ENCODE measurements at places on chromosomes 4 and X.

DNA sequence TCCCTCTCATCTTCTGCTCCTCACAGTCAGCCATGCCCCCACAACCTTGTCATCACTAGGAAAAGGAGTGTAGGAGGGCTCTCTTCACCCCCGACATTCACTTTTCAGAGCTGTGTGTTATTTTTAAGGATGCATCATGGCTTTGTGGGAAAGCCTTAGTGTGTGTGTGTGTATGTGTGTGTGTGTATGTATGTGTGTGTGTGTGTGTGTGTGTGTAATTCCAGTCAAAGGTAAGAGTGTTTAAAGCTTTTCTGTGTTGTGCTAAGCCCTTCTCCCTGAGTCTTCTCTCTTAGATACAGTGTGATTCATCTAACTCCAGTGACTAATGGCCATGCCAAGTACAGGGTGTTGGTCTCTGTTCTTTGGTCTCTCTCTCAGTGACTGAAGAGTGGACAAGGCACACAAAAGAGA, 76.6 kb downstream of the CHIC2 start:
- DNase-seq, result no peak
- no peak overlapping the region for H3K27ac ChIP-seq
- peaks cover 2% of the 10 kb centered on the region for H3K27me3 ChIP-seq
- H3K36me3 ChIP-seq, result no peaks in the 10 kb centered on the region
- H3K4me1 ChIP-seq, result no peaks in the 10 kb centered on the region
- no peak overlapping the region for H3K4me3 ChIP-seq

DNA sequence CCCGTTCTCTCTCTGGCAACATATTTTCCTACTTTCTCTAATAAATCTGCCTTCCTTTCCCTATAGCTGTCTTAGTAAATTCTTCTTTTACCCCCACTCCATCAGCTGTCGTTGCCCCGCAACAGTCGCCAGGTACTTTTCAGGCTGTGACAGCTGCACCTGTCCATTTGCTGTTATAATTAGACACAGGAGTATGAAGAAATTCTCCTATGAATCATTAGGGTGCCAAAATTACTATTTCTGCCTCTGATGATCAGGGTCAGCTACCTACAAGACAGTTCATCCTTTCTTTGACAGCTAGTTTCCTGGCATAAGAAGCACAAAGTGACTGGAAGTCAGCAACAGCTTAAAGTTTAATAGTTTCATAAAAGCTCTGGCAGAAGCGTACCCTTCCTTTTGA, 19.5 kb upstream of the GALNTL6 start:
- peaks cover 5% of the 10 kb centered on the region for H3K27me3 ChIP-seq
- no peak overlapping the region for H3K27ac ChIP-seq
- no peak overlapping the region for H3K4me3 ChIP-seq
- H3K36me3 ChIP-seq, result no peaks in the 10 kb centered on the region
- no peaks in the 10 kb centered on the region for H3K4me1 ChIP-seq

- no peaks in the 10 kb centered on the region for H3K27me3 ChIP-seq
- DNase-seq, result peak; percentile 14
- no peak overlapping the region for H3K4me3 ChIP-seq
- H3K27ac ChIP-seq, result peak overlapping the region; percentile 60
Measured at GRCh38 chr4:173252024-173252935, 81.9 kb downstream of the HMGB2 start.

GRCh38 chr4:94957030-94957429, 199.3 kb downstream of the BMPR1B start:
- peaks cover 7% of the 10 kb centered on the region for H3K36me3 ChIP-seq
- H3K4me3 ChIP-seq, result no peak overlapping the region
- no peaks in the 10 kb centered on the region for H3K27me3 ChIP-seq
- peak; percentile 13 for DNase-seq

- H3K4me1 ChIP-seq, result no peaks in the 10 kb centered on the region
- H3K36me3 ChIP-seq, result no peaks in the 10 kb centered on the region
- no peak overlapping the region for H3K4me3 ChIP-seq
- DNase-seq, result no peak
- no peak overlapping the region for H3K27ac ChIP-seq
Measured at GRCh38 chr4:90597927-90598326, 470.7 kb downstream of the CCSER1 start.

DNA sequence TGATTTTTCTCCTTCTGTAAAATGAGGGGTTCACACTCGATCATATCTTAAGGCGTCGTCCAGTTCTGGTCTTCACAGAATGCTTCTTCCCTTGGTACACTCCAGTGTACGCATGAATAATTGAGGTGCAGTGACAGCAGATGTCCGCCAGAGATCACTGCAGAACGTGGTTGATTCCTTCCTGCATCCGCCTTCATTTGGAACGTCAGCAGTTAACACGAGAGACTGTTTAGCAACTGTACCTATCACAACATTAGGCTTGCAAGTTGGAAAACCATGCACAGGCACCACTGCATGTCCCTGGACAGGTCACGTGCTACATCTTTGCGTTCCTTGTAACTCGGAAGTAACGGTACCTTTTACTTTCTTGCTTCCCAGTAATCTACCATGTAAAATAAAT, 66.0 kb upstream of the GEMIN8 start:
- no peaks in the 10 kb centered on the region for H3K36me3 ChIP-seq
- no peaks in the 10 kb centered on the region for H3K4me1 ChIP-seq
- H3K4me3 ChIP-seq, result no peak overlapping the region

DNA sequence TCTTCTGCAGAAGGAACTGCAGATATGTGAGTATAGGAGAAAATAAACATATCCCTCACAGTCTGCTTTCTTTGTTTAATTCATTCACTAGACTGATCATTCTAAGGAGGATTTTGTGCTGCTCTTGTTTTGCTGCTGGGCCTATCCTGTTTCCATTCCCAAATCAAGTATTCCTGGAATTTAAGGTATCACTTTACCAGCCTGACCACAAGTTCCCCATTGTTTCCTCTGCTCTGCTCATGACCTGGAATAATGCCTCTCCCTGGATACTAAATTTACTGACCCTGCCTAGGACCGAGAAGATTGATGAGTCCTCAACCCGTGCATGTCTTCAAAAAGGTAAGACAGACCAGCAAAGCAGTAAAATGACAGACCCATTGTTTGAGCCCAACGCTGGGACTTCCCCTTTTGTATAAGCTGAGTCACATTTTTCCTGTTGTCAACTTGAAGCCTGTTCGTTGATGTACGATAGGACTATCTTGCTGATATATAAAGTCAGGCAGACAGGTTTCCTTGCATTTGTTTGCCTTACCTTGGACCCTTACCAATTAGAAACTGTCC, 85.5 kb upstream of the TET2 start:
- H3K4me1 ChIP-seq, result peaks cover 12% of the 10 kb centered on the region
- DNase-seq, result no peak
- H3K4me3 ChIP-seq, result no peak overlapping the region
- H3K36me3 ChIP-seq, result no peaks in the 10 kb centered on the region
- peak overlapping the region; percentile 86 for H3K27ac ChIP-seq
